ENCODE measurements at places on chromosomes 5 and 9.

DNA sequence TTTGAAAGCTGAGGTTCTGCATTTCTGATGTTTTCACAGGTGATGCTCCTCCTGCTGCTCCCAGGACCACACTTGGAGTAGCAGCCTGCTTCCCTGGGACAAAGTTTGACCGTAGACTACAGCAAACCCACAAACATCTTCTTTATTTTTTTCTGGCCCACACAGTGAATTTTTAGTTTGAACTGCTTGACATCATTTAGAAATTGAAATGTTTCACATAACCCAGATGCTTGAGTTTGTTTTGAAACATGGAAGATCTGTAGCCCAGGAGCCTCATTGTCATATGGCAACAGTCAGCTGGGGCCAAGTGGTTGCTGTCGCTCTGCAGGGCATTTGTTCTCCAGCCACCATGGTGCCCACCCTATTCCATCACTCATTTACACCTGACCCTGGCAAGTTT is 8.4 kb downstream of the SH3TC2 start:
- no peak for DNase-seq

GRCh38 chr9:78013934-78014333 is 17.7 kb downstream of the GNAQ start:
- DNase-seq, result no peak

DNA sequence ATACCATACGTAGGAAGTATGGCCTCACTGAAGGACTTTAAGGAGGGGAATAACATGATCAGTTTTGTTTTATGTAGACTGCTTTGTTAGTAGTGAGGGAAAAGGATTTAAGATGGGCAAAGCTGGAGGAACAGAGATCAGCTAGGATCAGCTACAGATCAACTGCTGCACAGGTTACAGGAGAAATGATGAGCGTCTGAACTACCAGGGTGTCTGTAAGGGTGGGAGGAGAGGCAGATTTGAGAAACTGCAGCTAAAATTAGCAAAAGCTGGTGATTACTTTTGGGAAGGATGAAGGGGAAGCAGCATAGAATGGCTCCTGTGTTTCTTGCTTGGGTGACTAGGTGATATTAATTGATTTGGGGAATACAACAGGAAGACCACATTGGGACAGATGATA is 39.3 kb downstream of the VCP start:
- DNase-seq, result no peak

DNA sequence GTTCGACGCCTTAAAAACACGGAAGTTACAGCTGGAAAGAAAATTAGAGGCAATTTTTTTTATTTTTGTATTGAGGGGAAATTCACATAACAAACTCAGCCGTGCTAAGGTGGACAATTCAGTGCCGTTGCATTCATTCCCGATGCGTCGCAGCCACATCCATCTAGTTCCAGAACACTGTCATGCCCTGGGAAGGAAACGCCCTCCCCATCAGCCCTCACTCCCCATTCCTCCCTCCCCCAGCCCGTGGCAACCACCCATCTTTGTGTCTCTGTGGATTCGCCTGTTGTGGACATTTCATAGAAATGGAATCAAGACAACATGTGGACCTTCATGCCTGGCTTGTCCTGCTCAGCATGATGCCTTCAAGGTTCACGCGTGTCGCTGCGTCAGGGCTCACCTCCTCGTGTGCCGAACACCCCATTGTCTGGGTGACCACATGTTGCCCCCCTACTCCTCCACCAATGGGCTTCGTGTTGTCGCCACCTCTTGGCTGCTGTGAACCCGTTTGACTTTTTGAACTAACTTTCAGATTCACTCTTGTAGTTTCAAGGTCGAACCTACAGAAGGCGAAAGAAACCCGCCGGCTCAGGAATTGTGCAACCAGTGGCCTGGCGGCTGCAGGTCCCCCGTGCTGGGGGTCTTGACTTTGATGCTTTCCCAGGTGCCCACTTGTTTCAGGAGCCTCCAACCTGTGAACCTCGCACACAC is 17.4 kb upstream of the CAMSAP1 start:
- no peak for DNase-seq

- no peak for DNase-seq
Observed at GRCh38 chr5:53019320-53019719, 30.2 kb downstream of the ITGA2 start.

- no peak for DNase-seq
Observed at GRCh38 chr5:35203403-35203802, 26.9 kb downstream of the PRLR start.

DNA sequence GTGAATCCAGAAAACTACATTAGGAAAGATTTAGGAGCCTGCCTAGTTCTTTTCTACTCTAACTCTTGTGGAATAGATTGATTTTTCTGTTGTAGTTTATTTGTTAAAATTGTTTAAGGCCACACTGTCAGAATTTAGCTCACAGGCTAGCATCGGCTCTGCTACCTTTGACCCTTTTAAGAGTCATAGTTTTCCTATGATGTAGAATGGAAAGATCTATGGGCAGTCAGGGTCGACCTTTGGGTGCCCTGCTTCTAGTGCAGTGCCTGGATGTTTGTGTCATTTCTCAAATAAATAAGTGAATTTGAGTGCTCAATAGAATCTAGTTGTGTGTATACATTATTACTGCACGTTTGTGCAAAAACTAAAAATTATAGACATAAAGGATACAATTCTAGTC is 38.7 kb downstream of the BASP1 start:
- no peak for DNase-seq

DNA sequence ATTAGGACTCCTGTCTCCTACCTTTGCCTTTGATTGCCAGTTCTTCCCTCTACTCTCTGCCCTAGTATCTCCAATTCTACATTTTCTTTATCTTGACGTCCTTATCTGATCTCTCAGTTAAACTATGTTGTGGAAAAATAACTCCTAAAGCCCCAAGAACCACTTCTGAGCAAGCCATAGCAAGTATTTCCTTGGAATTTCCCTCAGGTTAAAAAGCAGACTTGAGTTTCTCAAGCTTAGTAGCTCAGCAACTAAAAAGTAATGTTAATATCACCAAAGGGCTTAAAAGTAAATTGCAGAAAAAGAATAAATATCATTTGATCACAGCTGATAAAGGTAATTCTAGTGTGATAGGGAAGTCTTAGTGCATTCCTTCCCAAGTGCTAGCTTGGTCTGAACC is 13.2 kb upstream of the HSPB3 start:
- DNase-seq, result no peak

DNA sequence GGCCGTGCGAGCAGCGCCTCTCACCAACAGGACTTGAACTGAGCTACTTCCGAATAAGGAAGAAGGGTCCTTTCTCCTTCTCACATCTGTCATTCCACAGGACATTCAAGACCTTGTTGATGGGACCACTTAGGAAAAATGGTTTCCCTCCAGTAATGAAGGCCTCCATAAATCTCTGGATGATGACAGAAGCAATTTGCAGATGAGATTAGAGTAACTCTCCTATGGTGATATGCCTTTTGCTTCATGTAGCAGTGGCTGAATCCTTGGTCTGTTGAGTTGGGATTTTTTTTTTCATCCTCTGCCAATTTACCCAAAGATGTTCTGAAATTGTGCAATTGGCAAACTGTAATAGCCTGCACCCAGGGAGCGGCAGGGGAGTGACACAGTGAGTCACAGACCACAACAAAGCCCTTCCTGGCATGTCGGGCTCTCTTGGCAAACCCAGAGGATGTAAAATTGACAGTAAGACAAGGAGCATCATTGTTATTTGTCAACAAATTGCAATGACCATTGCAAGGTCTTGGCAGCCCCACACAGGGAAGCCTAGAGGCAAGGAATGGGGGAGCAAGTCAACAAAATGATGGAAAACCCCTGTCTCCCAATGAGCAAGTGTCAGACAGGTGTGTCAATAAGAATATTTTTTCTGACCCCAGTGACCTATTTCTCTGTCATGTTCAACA is 275.9 kb downstream of the ACTL7B start:
- DNase-seq, result no peak

- no peak for DNase-seq
Observed at GRCh38 chr5:53478411-53479044, 1.9 kb upstream of the FST start.

- DNase-seq, result no peak
Observed at GRCh38 chr9:135045264-135045927, 42.1 kb upstream of the OLFM1 start.

DNA sequence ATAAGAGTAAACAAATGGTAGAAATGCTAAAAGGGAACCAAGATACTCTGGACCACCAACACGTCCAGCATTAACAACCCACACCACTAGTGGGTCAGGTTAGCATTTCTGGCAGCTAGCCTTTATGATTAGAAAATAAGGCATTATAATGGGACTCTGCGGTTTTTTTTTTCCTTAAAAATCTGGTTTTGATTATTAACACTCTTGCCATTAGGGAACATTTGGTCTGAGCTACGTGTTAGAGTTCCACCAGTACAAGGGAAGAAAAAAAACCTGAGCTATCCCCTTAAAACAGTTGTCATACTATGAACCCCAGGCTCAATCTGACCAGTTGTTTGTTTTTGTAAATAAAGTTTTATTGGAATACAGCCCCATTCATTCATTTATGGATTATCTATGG is 110.4 kb downstream of the NTRK2 start:
- no peak for DNase-seq

- no peak for DNase-seq
Observed at GRCh38 chr5:115684513-115685037, 58.7 kb upstream of the TMED7 start.

DNA sequence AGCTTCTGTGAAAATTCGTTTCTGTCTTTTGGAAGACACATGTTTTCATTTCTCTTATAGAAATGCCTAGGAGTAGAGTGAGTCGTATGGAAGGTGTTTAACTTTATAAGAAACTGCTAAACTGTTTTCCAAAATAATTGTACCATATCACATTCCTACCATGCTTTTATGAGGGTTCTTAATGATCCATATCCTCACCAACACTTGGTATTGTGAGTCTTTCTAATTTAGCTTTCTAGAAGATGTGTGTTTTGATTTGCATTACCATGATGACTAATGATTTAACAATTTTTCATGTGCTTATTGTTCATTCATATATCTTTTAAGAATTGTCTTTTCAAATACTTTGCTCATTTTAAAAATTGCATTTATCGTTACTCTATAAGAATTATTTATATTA is 223.6 kb downstream of the COMMD10 start:
- no peak for DNase-seq

GRCh38 chr9:8842402-8843193 is 1043.0 kb upstream of the DMAC1 start:
- DNase-seq, result no peak

- DNase-seq, result no peak
Observed at GRCh38 chr5:63125392-63125791, 546.8 kb downstream of the LRRC70 start.

- DNase-seq, result no peak
Observed at GRCh38 chr5:56327809-56328208, 94.7 kb upstream of the ANKRD55 start.

- no peak for DNase-seq
Observed at GRCh38 chr9:89137542-89138462, 40.8 kb downstream of the SHC3 start.

- DNase-seq, result no peak
Observed at GRCh38 chr5:1119312-1119831, 7.5 kb upstream of the SLC12A7 start.

DNA sequence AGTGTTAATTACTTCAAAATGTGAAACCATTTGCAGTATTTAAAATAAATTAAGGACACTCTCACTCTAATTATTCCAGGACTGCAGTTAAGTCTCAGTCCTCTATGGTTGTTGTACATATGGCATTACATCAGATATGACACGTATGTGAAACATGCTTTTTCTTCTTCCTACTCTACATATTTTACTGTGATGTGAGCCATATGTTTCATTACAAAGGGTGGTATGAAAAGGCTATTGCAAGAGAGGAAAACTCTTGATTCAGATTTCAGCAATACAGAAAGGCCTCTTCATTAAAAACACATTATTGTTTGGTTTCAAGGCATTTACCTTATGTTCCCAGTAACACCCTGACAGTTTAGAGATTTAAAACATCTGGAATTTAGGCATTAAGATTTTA is 964.5 kb upstream of the DMAC1 start:
- no peak for DNase-seq

- no peak for DNase-seq
Observed at GRCh38 chr5:126199467-126199866, 223.7 kb upstream of the GRAMD2B start.

DNA sequence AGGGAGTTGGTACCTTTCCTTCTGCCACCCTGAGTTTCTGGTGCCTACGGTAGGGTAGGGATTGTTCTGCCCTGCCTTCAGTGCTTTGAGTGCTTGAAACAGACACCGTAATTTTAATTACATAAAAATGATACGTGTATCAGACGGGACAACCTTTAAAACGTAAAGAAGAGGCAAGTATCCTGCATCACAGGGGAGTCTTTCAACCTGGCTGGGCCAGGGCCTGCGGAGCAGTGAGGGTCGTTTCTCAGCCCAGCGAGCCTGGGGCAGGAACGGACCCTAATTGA is 483 bp upstream of the DAB2IP start:
- DNase-seq, result no peak

DNA sequence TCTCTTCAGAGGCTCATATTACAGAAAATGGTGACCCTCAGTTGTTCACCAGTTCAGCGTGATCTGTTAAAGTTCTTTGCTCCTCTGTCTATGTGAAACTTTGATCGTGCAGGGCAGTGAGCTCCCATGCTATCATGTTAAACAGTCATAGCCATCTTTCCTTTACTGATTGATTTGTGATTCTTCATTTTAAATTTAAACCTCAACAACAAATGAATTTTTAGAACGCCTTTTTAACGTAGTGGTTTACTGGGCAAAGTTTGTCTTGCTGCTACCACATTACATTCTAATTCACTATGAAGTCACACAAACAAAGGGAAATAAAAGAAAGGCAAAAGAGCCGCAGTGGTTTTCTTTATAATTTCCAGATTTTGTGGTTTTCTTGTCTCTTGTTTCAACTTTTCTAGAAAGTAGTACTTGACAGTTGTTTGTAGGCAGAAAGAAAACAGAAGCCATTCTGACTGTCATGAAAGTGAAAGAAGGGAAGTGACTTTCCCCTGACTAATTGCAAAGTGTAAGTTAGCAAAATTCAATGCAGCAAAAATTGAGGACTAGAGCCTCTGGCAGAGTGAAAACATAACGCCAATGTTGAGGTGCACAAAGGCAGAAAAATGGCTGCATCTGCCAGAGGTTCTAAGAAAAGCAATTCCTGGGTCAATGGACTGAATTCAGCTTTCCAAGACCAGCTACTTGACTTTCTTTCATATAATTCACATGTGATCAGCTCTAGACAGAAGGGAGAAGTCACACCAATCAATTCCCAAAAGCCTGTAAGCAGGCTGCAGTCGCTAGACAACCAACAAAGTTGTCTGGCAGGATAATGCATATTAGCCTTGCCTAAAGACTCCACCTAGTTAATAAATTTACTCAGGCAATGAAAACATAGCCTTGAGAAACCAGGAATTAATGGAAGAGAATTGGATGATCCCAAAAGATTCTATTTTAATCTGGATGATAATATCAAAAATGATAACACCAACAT is 7.1 kb upstream of the IFNA6 start:
- DNase-seq, result no peak

DNA sequence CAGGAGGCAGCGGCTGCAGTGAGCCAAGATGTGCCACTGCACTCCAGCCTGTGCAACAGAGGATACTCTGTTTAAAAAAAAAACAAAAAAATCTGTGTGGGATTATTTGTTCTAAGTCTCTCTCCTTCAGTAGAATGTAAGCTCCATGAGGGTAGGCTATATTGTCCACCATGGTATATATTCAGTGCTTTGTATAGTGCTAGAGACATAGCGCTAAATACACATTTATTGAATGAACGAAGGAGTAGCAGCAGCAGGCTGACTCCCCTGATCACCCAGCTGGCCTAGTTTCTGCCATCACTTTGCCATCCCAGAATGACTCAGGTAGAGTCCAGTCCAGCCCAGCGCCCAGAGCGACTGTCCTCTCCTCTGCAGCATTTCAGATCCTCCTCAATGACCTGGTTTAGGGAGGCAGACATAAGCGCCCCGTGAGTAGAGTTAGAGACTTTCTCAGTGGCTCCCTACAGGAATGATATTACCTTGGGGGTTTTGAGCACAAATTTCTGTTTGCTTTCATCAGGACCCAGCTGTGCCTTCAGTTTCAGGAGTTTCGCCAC is 716 bp downstream of the HARS1 start:
- no peak for DNase-seq

All from amygdala (tissue), 56 donors.